ENCODE measurements at places on chromosomes 5 and 9. TPM values are rescaled to one million over a fixed set of nuclear protein-coding genes. Genes with fewer than 3 reads are reported as not detected.

The FASTKD3 gene
- 0.58 TPM for total RNA-seq

DNA sequence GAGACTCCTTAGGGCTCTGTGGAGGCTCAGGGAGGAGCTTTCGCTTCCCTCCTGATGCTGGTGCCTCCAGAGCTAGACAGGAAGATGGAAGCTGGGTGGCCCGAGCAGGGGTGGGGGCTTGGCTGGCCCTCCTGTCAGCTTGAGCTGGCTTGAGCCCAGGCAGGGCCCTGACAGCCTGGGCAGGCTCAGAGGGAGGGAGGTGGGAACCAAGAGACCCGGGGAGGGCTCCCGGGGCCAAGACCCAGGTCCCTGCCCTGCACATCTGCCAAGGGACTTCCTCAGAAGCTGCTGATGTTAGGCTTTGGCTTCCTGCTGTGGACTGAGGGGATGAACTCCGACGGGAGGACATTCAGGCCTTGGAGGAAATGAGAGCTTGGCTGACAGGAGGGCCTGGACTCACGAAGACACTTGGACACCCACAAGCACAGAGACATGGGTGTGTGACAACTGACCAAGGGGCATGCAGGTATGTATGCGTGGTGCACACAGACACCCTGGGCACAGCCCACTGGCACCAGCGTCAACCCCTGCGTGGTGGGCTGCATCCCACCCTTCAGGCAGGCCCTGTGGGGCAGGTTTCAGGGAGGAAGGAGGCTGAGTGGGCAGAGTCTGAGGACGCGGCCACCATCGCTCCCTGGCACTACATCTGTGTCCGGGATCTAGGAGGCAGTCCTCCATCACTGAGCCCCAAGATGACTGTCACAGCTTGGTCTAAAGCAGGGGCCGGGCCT, 1.7 kb upstream of the LTC4S start:
- peak overlapping the region; percentile 91 for H3K27ac ChIP-seq
- DNase-seq = no peak
- peaks cover 38% of the 10 kb centered on the region for H3K4me1 ChIP-seq
- no peaks in the 10 kb centered on the region for H3K27me3 ChIP-seq
- H3K4me3 ChIP-seq = no peak overlapping the region

DNA sequence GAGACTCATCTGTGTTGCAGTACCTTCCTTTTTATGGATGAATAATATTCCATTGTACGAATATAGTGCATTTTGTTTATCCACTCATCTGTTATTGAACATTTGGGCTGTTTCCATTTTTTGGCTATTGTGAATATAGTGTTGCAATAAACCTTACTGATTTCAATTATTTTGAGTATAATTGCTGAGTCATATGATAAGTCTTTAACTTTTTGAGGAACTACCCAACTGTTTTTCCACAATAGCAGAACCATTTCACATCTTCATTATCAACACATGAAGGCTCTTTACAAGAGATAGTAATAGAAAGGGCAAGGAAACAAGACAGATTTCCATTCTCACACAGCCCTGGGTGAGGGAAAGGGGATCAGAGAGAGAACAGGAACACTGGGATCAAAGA, 329.2 kb downstream of the RAB3C start:
- H3K4me1 ChIP-seq = no peaks in the 10 kb centered on the region
- no peak overlapping the region for H3K27ac ChIP-seq
- no peak overlapping the region for H3K4me3 ChIP-seq

GRCh38 chr5:145718956-145719355, 116.2 kb downstream of the PRELID2 start:
- no peaks in the 10 kb centered on the region for H3K4me1 ChIP-seq
- no peaks in the 10 kb centered on the region for H3K27me3 ChIP-seq
- H3K27ac ChIP-seq = no peak overlapping the region
- no peak for DNase-seq
- no peak overlapping the region for H3K4me3 ChIP-seq

GRCh38 chr9:126722252-126722921, 82.5 kb upstream of the ZBTB43 start:
- peak; percentile 93 for DNase-seq
- H3K27ac ChIP-seq = peak overlapping the region; percentile 41
- peak overlapping the region; percentile 68 for H3K4me3 ChIP-seq
- H3K27me3 ChIP-seq = peaks cover 17% of the 10 kb centered on the region
- H3K4me1 ChIP-seq = peaks cover 20% of the 10 kb centered on the region

- no peak for DNase-seq
- H3K4me1 ChIP-seq = peaks cover 10% of the 10 kb centered on the region
- no peak overlapping the region for H3K4me3 ChIP-seq
Measured at GRCh38 chr5:168215646-168216045, 75.8 kb upstream of the WWC1 start.

- no peak for DNase-seq
- no peaks in the 10 kb centered on the region for H3K27me3 ChIP-seq
- peaks cover 81% of the 10 kb centered on the region for H3K4me1 ChIP-seq
- no peak overlapping the region for H3K4me3 ChIP-seq
- H3K27ac ChIP-seq = no peak overlapping the region
Measured at GRCh38 chr5:149609640-149610219, 28.4 kb downstream of the ARHGEF37 start.

The TNFSF8 gene
- not detected for total RNA-seq

The BTNL9 gene
- total RNA-seq = 108 TPM

GRCh38 chr5:173971681-173972345, 17.2 kb upstream of the C5orf47 start:
- DNase-seq = no peak
- no peak overlapping the region for H3K4me3 ChIP-seq
- H3K4me1 ChIP-seq = peaks cover 7% of the 10 kb centered on the region
- H3K36me3 ChIP-seq = no peaks in the 10 kb centered on the region
- no peaks in the 10 kb centered on the region for H3K27me3 ChIP-seq

DNA sequence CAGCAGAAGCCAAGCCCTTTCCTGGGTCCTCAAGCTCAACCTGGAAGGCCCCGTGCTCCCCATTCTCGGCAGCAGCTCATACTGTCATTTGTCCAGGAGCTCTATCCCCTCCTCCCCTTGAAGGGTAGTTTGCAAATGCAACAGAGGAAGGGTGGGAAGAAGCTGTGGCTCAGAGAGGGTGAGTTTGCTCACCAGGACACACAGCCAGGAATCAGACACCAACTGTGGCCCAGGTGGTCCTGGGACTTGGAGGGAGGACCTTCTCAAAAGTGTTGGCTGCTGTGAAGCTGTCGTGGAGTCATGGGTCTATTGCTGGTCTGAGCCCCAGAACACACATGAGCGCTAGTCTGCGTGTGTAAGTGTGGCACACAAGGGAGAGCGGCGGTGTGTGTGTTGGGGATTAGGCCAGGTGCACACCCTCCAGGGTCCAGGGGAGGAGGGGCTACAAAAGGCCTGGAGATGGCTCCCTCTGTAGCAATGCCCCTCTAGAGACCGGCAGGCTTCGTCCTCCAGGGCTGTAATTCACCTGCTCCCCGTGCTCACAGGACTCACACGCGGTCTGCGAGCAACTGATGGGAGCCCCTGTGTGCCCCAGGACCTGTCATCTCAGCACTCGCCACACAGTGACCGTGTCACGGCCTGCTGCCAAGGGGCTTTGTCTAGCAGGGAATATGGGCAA, 8.2 kb upstream of the RPS14 start:
- H3K4me1 ChIP-seq = no peaks in the 10 kb centered on the region
- no peak overlapping the region for H3K27ac ChIP-seq
- H3K4me3 ChIP-seq = no peak overlapping the region
- DNase-seq = no peak
- no peaks in the 10 kb centered on the region for H3K36me3 ChIP-seq

The TMEM232 gene
- total RNA-seq = 6.4 TPM

GRCh38 chr5:139667001-139667729, 19.0 kb downstream of the CXXC5 start:
- no peaks in the 10 kb centered on the region for H3K27me3 ChIP-seq
- H3K36me3 ChIP-seq = no peaks in the 10 kb centered on the region
- peak overlapping the region; percentile 90 for H3K27ac ChIP-seq
- H3K4me3 ChIP-seq = no peak overlapping the region

DNA sequence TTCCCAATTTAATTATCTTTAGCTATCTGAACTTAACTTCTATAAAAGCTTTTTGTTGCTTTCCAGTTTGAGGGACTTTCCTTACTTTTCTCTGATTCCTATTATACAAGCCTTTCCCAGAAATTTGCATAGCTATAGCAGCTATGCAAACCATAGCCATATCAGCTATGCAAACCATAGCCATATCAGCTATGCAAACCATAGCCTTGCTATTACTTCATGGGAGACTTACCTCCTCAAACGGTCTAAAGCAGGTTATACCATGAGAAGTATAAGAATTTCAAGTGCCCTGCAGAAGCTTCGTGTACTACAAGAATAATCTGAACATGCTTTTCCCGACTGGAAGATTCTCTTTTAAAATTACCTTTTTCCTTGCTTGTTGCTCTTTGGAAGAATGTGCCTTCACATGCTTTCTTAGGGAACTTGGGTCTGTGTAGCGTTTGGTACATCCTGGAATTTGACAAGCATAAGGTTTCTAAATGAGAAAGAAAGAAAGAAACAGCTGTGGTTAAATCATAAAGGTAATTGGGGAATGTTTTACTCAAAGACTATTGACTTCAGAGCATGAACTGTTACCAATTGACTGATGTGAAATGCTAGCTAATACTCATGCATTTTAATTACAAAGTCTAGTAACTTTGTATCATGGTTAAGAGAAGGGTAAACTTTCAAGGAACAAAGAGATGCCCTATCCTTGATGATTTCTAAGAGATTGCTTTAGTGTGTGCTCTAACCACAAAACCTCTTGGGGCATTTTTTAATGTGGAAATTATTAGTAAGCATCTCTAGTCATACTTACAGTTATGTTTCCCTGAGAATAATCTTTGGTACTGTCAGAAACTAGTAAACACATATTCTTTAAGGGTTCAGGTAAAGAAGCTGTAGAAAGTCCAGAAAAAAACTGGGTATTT, 367.6 kb downstream of the GLIS3 start:
- no peak for DNase-seq
- no peak overlapping the region for H3K27ac ChIP-seq
- H3K4me1 ChIP-seq = peaks cover 10% of the 10 kb centered on the region
- H3K36me3 ChIP-seq = no peaks in the 10 kb centered on the region
- no peak overlapping the region for H3K4me3 ChIP-seq
- H3K27me3 ChIP-seq = no peaks in the 10 kb centered on the region

- no peaks in the 10 kb centered on the region for H3K4me1 ChIP-seq
- no peak for DNase-seq
- H3K4me3 ChIP-seq = no peak overlapping the region
- no peak overlapping the region for H3K27ac ChIP-seq
- H3K36me3 ChIP-seq = no peaks in the 10 kb centered on the region
Measured at GRCh38 chr9:6194934-6195333, 20.7 kb upstream of the IL33 start.

DNA sequence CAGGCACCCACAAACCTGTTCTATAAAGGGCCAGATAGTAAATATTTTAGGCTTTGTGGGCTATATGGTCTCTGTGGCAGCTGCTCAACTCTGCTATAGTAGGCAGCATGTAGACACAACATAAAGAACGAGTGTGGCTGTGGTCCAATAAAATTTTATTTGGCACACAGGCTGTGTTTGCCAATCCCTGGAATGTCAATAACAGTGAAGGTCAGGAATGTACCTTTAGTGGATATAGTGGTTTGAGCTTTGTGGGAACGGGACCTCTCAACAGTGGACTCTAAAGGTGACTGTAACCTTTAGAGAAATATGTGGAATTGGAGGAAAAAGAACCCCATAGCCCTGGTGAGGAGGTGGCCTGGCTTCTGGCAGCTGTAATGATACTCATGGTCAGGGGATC, 145.2 kb downstream of the MAST4 start:
- H3K4me3 ChIP-seq = no peak overlapping the region
- H3K27me3 ChIP-seq = no peaks in the 10 kb centered on the region
- peak overlapping the region; percentile 48 for H3K27ac ChIP-seq
- peaks cover 10% of the 10 kb centered on the region for H3K4me1 ChIP-seq

GRCh38 chr5:41787265-41787664, 83.0 kb downstream of the OXCT1 start:
- DNase-seq = no peak
- H3K4me3 ChIP-seq = no peak overlapping the region
- no peaks in the 10 kb centered on the region for H3K27me3 ChIP-seq
- peaks cover 23% of the 10 kb centered on the region for H3K36me3 ChIP-seq
- no peak overlapping the region for H3K27ac ChIP-seq

The NR4A3 gene
- 0.58 TPM for total RNA-seq

DNA sequence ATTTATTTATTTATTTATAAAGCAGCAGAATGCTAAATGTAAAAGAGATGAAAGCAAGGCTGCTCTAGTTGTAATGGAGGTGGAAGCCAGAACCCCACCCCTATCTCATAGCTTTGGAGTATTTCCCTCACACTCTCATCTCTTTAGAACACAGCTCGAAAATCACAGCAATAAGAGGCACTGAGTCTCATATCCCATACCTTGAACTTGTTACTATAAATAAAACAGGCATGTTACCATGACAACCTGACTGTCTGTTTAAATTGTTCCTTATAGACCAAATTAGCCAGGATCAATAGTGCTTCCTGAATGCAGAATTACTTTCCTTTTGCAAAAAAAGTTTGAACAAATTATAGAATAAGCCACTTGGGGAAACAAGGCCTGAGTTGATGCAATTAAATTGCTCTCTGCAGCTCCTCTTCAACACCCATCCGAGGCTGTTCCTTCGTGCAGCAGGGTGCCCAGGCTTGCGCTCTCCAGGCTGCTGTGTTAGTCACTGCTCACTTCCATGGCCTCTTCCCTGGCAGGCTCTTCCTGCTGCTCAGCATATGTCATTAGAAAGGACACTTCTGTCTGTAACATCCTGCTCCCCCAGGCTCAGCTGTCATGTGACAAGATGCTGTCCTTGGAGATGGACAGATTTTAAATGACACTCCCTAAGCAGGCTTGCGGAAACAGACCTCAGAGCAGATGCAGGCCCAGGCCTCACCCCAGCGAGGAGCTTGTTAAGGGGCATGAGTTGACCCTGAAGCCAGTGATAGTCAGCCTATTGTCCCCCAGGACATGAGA, 120.2 kb downstream of the CARTPT start:
- no peak overlapping the region for H3K4me3 ChIP-seq
- no peaks in the 10 kb centered on the region for H3K27me3 ChIP-seq
- no peaks in the 10 kb centered on the region for H3K36me3 ChIP-seq
- DNase-seq = no peak
- H3K27ac ChIP-seq = no peak overlapping the region
- H3K4me1 ChIP-seq = no peaks in the 10 kb centered on the region
